IPS-NIHi11 (cell line): ENCODE measurements at places on chromosomes 16 and 17.

GRCh38 chr16:27720731-27721530, 171.0 kb downstream of the KATNIP start:
- DNase-seq = no peak

GRCh38 chr17:63613663-63614062, 8.6 kb upstream of the MAP3K3 start:
- no peak for DNase-seq

DNA sequence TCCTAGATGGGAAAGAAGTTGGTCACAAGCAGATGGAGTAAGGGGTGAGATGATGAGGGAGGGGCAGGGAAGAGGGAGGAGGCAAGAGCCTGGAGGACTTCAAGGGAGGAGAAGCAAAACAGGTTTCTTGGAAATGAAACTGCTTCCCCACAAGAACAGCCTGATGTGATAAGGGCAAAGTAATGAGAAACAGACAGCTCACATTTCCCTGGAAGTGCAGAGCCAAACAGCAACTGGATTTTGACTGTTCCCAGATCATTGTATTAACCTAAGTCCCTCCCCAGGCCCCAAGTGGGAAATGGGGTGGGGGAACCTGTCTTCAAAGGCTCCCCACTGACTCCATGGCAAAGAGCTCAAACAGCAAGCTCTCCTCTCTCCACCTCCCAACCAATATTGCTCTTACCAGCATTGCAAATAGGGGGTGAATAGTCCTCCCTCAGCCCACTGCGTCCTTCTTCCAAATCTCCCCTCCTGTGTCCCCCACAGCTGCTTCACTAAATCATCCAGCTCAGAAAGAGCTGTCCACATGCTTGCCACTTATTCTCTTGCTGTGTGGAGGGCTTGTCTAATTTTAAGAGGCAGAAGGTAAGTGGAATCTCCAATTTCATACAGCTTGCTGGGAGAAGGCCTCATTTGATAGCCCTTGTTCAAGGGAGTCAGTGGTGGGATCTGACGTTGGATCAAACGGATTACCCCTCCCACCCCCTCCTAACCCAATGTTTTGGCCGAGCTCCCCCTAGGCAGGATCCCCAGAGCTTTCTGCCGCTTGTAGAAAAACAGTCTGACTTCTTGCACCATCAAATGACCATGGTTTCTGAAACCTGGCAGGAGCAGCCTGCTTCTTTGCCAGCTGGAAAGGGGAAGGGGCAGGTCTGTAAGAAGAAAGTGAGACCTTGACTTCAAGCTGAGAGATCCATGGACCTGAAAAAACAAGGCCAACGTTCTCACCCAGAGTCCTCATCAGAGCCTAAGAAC, 56.3 kb upstream of the SMIM36 start:
- DNase-seq = no peak

- no peak for DNase-seq
Measured at GRCh38 chr17:45700171-45701090, 83.7 kb upstream of the CRHR1 start.
